ENCODE measurements at places on chromosomes 6 and 20. TPM values are rescaled to one million over a fixed set of nuclear protein-coding genes. Genes with fewer than 3 reads are reported as not detected.

GRCh38 chr6:169048185-169048864, 205.3 kb downstream of the THBS2 start:
- no peak for DNase-seq

- DNase-seq: no peak
These were observed 213.8 kb downstream of the IBTK start for GRCh38 chr6:82033631-82034211.

BPI gene
- not detected for total RNA-seq

FAM162B gene
- total RNA-seq: 0.26 TPM

DPPA5 gene
- not detected for total RNA-seq

CCR6 gene
- not detected for total RNA-seq
